ENCODE measurements at places on chromosomes 12 and 14.

DNA sequence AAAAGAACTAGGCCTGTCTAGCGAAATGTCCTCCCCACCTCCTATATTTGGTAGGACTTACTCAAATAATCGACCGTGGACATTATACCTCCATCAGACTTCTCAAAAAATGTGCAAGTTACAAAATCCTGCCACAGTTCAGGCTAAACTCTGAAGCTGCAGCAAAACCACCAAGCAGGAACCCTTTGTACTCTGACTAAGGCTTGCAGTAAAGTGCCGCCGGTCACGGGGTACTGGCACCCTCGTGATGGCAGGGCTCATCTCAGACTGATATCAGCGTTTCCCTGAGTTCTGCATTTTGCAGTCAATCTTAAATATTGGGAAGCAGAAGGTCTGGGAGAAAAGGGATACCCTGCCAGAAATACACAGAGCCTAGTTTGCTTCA is 17.1 kb downstream of the SLC11A2 start:
- no peak for DNase-seq

GRCh38 chr14:65239143-65239937 is 137.0 kb upstream of the MAX start:
- DNase-seq: no peak

DNA sequence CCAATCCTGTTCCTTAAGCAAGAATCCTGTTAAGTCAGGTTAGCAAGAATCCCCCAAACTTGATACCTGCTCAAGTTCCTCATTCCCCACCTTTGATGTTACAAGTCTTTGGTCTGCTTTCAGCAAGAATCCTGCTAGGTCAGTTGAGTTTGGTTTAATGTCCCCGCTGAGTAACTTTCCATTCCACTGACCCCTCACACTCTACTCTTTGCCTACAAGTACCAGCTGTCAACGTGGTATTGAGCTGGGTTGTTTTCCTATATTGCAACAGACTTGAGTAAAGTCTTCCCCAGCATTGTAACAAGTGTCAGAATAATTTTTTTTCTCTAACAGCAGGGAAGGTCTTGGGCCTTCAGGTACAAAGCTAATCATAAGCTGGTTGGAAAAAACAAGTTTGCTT is 6.3 kb downstream of the PPM1H start:
- no peak for DNase-seq

- no peak for DNase-seq
Measured at GRCh38 chr14:104034976-104035699, 50.4 kb upstream of the ASPG start.

DNA sequence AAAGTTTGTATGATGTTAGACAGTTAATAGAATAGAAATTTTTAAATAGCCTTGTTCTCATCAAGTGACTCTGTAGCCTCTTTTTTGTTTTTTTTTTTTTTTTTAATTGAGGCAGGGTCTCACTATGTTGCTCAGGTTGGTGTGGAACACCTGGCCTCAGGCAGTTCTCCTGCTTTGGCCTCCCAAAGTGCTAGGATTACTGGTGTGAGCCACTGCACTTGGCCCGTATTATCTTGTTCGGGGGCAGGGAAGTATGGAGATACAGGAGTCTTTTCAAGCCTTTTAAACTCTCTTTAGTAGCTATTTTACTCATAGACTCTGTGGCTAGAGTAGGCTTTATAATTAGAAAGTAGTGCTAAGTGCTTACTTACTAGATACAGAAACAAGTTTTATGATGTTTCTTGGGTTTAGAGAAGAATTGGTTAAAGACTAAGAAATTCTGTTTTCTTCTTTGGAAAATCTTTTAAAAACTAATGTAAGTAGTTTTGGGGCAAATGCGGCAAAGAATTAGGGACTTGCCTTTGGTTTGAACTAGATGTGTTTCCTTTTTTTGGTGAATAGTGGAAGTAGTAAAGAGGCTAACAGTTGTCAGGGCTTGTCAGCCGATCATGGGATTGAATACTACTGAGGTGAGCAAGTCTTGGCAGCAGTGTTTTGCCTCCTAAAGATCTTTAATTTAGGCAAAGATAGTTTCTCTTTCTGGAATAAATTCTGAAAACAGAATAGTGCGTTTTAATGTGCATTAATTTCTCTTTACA is 31.3 kb downstream of the FBXO34 start:
- DNase-seq: no peak

DNA sequence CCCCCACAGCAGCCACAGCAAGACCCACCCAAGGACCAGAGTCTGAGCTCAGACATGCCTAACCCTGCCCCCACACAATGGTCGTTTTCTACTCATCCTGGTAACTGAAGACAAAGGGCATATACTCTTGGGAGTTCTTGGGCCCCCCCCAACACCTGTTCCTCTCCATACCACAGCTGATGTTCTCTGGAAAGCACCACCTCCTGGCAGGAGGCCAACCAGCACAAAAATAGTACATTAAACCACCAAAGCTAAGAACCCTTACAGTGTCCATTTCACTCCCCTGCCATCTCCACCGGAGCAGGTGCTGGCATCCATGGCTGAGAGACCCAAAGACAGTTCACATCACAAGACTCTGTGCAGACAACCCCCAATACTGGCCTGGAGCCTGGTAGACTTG is 80.6 kb upstream of the DAAM1 start:
- DNase-seq: no peak

GRCh38 chr14:34237677-34238076 is 224.4 kb downstream of the SPTSSA start:
- DNase-seq: no peak

GRCh38 chr14:90450667-90451066 is 53.8 kb downstream of the CALM1 start:
- no peak for DNase-seq

DNA sequence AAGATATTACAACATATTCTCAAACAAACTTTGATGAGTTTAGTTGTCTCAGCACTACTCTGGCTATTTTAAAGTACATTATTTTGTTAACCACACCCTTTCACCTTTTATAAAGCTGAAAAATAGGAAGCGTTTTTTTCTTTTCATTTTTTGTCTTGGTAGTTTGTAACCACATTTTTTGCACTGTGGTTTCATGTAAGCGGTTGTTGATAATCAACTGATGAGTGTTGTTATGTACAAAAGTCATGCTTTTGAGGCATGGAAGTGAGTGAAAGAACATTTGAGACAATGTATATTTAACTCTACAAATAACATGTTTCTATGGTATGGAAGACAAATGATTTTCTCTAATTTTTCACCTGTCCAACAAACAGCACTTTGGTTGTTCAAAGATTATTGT is 52.1 kb upstream of the ATP2B1 start:
- DNase-seq: no peak

DNA sequence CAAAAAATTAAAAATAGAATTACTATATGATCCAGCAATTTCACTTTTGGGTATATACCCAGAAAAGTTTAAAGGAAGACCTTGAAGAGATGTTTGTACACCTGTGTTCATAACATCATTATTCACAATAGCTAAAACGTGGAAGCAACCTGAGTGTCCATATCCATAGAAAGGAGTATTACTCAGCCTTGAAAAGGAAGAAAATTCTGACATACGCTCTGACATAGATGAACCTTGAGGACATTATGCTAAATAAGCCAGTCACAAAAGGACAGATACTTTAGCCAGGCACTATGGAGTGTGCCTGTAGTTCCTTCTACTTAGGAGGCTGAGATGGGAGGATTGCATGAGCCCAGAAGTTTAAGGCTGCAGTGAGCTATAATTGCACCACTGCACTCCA is 6.1 kb upstream of the RD3L start:
- no peak for DNase-seq

GRCh38 chr12:116202433-116202832 is 75.1 kb downstream of the MED13L start:
- DNase-seq: no peak

GRCh38 chr12:84760091-84760865 is 152.3 kb downstream of the SLC6A15 start:
- no peak for DNase-seq

DNA sequence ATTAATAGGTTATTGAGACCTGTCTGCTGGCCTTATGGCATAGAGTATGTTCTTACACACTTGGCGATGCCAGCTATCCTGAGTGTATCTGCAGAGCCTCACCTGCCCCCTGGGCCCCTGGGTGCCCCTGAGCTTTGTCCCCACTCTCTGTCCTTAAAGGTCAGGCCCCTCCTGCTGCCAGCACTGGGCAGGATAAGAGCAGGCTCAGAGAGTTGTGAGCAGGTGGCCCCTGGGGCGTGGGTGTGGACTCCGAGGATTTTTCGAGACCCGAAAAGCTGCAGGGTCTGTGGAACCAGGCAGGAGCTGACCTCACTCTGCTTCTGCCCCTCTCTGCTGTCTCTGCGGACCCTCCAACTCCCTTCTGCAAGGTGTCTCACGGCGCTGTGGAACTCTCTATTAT is 8.2 kb downstream of the HIP1R start:
- no peak for DNase-seq

DNA sequence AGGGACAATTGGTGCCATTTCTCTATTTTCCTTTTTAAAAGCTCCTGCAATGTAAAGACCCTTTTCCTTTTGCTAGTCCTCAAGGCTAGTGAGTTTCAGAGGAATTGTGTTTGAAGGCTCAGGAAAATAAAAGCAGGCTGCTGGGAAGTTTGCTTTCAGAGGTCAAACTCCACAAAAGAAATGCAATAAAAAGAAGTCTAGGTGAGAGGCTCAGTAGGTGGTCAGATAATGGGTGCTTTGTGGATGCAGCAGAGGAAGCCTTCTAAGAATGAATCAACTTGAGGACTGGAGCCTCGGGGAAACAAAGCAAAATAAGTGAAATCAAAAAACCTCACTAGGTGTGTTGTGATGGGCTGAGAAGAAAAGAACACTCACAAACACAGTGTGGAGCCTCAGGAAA is 10.3 kb downstream of the CCDC175 start:
- DNase-seq: no peak

GRCh38 chr14:56874375-56874774 is 64.1 kb upstream of the OTX2 start:
- peak; percentile 36 for DNase-seq

DNA sequence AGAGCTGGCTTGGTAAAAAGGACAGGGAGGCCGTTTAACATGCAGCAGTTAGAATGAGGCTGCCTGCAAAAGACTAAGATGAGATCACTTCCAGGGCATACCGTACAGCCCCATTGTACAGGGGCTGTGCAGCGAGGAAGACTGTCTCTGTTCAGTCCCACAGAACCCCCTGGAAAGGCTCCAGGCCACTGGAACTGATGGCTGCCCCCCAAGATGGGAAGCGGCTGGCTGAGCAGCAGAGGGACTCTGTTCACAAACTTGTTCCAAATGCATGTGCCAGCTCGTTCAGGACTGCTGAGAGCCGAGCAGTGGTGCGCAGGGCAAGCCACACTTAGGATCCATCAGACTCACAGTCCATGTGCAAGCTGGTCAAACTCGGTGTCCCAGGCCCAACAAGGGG is 82.9 kb downstream of the CHGA start:
- DNase-seq: no peak

- no peak for DNase-seq
Measured at GRCh38 chr12:104823985-104824461, 134.1 kb downstream of the SLC41A2 start.

GRCh38 chr14:95522556-95522955 is 6.1 kb upstream of the SYNE3 start:
- DNase-seq: no peak

GRCh38 chr12:1553536-1553935 is 40.8 kb downstream of the FBXL14 start:
- no peak for DNase-seq

GRCh38 chr14:32468955-32469354 is 139.9 kb downstream of the AKAP6 start:
- DNase-seq: no peak

DNA sequence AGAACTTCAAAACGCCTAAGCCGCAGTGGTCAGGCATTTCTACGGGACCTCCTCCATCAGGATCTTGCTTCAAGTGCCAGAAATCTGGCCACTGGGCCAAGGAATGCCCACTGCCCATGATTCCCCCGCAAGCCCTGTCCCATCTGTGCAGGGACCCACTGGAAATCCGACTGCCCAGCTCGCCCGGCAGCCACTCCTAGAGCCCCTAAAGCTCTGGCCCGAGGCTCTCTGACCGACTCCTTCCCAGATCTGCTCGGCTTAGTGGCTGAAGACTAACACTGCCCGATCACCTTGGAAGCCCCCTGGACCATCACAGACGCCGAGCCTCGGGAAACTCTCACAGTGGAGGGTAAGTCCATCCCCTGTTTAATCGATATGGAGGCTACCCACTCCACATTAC is 1113.0 kb upstream of the TMEM132C start:
- no peak for DNase-seq

GRCh38 chr12:2346416-2346815 is 293.6 kb downstream of the CACNA1C start:
- DNase-seq: no peak

DNA sequence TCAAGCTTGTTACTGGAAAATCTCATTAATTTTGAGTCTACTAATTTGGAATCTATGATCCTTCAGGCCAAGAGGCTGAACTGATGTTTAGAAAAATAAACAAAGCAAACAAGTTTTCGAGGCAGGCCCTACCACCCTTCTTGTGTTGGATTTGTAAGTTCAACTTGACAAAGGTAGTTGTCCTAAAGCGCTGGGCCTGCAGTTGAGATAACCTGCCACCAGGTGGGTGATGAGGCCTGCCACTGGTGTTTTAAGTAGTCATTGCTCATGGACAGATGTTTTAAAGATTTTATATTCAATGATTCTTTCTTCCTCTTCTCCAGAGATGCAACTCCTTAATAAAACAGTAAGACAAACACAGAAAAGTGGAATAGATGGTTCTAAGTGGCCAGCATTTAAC is 19.4 kb downstream of the ACVRL1 start:
- no peak for DNase-seq

GRCh38 chr12:607541-608001 is 55.7 kb downstream of the NINJ2 start:
- no peak for DNase-seq

DNA sequence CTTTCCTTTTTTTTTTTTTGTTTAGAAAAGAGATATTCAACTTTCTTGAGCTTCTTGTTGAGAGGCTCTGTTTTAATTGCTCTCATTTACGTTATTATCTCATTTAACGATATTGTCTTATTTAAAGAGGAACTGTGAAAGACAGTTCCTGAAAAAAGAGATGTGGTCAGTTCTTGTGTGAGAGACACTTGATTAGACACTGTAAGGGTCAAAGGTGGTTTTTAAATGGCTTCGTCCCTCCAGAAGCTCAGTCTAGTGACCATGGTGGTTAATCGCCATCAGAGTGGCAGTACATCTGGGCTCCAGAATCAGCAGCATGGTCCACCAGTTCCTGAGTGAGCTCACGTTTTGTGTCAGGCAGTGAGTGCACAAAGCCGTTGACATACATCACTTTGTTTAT is 57.9 kb upstream of the KCNA5 start:
- DNase-seq: no peak

GRCh38 chr14:96192975-96193805 is 11.4 kb upstream of the BDKRB2 start:
- no peak for DNase-seq

DNA sequence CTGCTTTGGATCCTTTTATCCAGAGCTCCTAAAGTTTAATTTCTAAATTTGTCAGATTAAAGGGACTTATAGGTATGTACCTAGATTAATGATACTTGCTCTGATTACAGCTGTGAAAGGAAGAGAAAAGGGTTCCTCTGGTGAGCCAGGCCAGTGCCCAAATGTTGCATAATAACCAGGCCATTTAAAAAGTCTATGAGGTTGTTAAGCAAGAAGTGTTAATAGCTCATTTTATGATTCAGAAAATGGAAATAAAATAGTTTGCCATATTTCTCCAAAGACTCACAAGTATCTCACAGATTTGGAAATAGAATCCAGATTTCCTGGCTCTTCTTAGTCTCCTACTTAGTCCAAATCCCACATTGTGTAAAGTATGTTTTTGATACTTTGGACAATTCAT is 67.6 kb downstream of the SLC38A6 start:
- DNase-seq: no peak

GRCh38 chr14:91245029-91245428 is 525 bp upstream of the GPR68 start:
- no peak for DNase-seq

All from NCI-H2081 (cell line).